Stimulated activated CD4-positive, alpha-beta T cell treated with anti-CD3 and anti-CD28 coated beads, TNF-alpha, amount 100 ng/mL, for 4 hours (primary cell): ENCODE measurements at places on chromosomes 4 and X.

- no peak for DNase-seq
Observed at GRCh38 chr4:76755756-76756155, 142.2 kb downstream of the SOWAHB start.

DNA sequence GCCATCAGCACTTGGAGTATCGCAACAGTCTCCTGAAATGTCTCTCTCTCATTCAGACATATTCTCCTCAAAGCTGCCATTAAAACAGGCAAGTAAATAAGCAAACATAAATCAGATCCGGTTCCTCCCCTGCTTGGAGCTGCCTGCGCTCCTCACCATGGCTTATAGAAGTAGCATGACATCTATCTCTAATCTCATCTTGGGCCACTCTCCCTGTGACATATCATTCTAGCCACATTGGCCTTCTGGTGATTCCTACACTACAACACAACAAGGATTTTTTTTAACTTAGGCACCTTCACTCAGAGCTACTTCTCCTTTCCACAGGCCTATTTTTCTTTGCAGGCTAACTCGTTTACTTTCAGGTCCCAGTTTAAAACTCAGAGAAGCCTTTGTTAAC lies 387.9 kb downstream of the ARHGAP24 start:
- DNase-seq: no peak

GRCh38 chr4:54572152-54572542 lies 85.6 kb upstream of the KIT start:
- no peak for DNase-seq

- DNase-seq: no peak
Observed at GRCh38 chrX:810186-810585, 179.6 kb downstream of the SHOX start.

GRCh38 chr4:54228056-54228527 lies 1.0 kb upstream of the PDGFRA start:
- DNase-seq: no peak
